Stimulated activated CD4-positive, alpha-beta T cell treated with anti-CD3 and anti-CD28 coated beads, Interleukin-12 subunit alpha, Interleukin-12 subunit beta, amount 100 ng/mL, for 24 hours (primary cell): ENCODE measurements at places on chromosomes 6 and 20.

GRCh38 chr6:21046276-21046675 lies 512.0 kb downstream of the CDKAL1 start:
- no peak for DNase-seq

- no peak for DNase-seq
Measured at GRCh38 chr6:127272576-127272975, 5.9 kb downstream of the RNF146 start.

GRCh38 chr6:169864148-169865020 lies 113.0 kb downstream of the ERMARD start:
- no peak for DNase-seq

- DNase-seq = no peak
Measured at GRCh38 chr6:148520109-148520841, 177.6 kb downstream of the SASH1 start.

GRCh38 chr6:123986938-123987337 lies 183.3 kb downstream of the NKAIN2 start:
- no peak for DNase-seq

GRCh38 chr6:75107913-75108312 lies 97.9 kb downstream of the COL12A1 start:
- no peak for DNase-seq

GRCh38 chr20:57080796-57081195 lies 185.6 kb downstream of the BMP7 start:
- no peak for DNase-seq

DNA sequence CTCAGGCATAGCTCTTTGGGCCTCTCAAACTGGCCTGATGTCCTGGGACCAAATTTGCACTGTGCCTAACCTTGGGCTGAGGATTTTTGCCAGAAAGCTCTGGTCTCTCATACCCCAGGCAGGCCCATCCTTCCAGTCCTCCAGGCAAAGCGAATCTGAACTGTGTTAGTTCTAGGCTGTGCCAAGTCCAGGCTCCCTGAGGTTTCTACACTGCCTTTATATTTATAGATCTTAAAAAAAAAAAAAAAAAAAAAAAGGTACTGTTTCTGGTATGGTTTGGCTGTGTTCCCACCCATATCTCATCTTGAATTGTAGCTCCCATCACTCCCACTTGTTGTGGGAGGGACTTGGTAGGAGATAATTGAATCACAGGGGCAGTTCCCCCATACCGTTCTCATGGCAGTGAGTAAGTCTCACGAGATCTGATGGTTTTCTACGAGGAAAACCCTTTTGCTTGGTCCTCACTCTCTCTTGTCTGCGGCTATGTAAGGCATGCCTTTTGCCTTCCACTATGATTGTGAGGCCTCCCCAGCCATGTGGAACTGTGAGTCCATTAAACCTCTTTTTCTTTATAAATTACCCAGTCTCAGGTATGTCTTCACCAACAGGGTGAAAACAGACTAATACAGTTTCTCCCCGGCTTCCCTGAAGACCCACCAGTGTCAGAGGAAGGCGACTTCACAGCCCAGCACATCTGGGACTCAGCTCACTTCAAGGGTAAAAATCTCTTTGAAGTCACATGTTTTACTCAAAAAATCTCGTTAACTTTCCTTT lies 39.0 kb upstream of the TBXT start:
- DNase-seq = no peak

GRCh38 chr6:43378631-43379030 lies 9.2 kb upstream of the ZNF318 start:
- DNase-seq = no peak
